H1 (cell line): ENCODE measurements at places on chromosomes 4 and X. TPM values are rescaled to one million over a fixed set of nuclear protein-coding genes. Genes with fewer than 3 reads are reported as not detected.

Gene CT45A1
- polyA plus RNA-seq, result not detected in 2 replicates

Gene CT45A5
- polyA plus RNA-seq, result not detected in 2 replicates

Gene CCKAR
- not detected in 2 replicates for polyA plus RNA-seq

Gene SSX4
- 0.14 and 0.26 TPM in 2 replicates for polyA plus RNA-seq

Gene MRFAP1L1
- polyA plus RNA-seq, result 21.3 and 26.8 TPM in 2 replicates

Gene USP51
- polyA plus RNA-seq, result 2.9 and 5.2 TPM in 2 replicates

Gene ASB12
- 1.7 and 2.1 TPM in 2 replicates for polyA plus RNA-seq

Gene ETDB
- polyA plus RNA-seq, result not detected in 2 replicates

Gene PRKX
- 17.1 and 19.4 TPM in 2 replicates for polyA plus RNA-seq

Gene F9
- not detected in 2 replicates for polyA plus RNA-seq

Gene EDA
- polyA plus RNA-seq, result 7.5 and 7.8 TPM in 2 replicates

Gene FUNDC2
- polyA plus RNA-seq, result 58.9 and 93.7 TPM in 2 replicates

Gene USP11
- polyA plus RNA-seq, result 40.9 and 64.6 TPM in 2 replicates

Gene TCEAL3
- 3.5 and 4.4 TPM in 2 replicates for polyA plus RNA-seq

Gene MAMLD1
- 0.20 and 0.26 TPM in 2 replicates for polyA plus RNA-seq

Gene GJB1
- 0.06 and 0.14 TPM in 2 replicates for polyA plus RNA-seq

Gene PDZD4
- 45.8 and 77.2 TPM in 2 replicates for polyA plus RNA-seq

Gene TRIM75
- not detected in 2 replicates for polyA plus RNA-seq

Gene MED14
- polyA plus RNA-seq, result 73.0 and 79.7 TPM in 2 replicates

Gene ARMCX1
- 9.8 and 12.5 TPM in 2 replicates for polyA plus RNA-seq

Gene WWC2
- 17.6 and 19.7 TPM in 2 replicates for polyA plus RNA-seq

Gene GAGE1
- not detected in 2 replicates for polyA plus RNA-seq

Gene STS
- 0.39 and 0.67 TPM in 2 replicates for polyA plus RNA-seq

Gene CLDN34
- polyA plus RNA-seq, result 0.26 and 0.27 TPM in 2 replicates

Gene EOLA2
- 19.0 and 25.5 TPM in 2 replicates for polyA plus RNA-seq

Gene YTHDC1
- polyA plus RNA-seq, result 25.7 and 30.8 TPM in 2 replicates

Gene SLC39A8
- 6.4 TPM in 2 replicates for polyA plus RNA-seq

Gene EVC
- 2.6 and 5.1 TPM in 2 replicates for polyA plus RNA-seq

Gene KLB
- polyA plus RNA-seq, result 0.03 TPM in 2 replicates
